Activated naive CD8-positive, alpha-beta T cell treated with anti-CD3 and anti-CD28 coated beads for 36 hours (primary cell): ENCODE measurements at places on chromosomes 7 and 10.

DNA sequence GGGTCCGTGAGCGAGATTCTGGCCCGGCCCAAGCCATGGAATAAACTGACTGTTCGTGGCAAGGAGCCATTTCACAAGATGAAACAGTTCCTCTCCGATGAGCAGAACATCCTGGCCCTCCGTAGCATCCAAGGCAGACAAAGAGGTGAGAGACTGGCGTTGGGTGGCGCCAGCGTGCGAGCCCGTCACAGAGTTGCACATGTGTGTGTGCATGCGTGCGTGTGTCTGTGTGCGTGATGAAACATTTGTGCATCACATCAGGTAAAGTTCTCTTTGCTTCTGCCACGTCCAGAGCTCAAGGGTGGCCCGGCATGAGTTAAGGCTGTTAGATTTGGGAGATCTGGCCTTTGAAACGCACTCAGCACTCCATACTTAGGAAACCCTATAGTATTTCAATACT lies 89.5 kb upstream of the SH2B2 start:
- no peak for DNase-seq

DNA sequence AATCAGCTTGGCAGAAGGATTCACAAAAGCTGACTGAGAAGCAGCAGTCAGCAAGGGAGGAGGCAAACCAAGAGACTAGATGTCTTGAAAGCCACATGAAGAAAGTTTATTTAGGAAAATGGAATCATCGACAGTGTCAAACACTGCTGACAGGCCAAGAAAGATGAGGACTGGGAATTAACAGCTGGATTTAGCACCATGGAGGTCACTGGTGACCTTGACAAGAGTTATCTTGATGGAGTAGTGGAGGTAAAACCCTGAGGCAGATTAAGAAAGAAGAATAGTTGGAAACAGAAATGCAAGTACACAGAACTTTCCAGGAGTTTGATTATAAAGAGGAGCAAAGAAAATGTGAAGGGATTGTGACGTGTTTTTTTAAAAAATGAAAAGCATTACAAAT lies 51.5 kb downstream of the LMBR1 start:
- DNase-seq, result no peak

DNA sequence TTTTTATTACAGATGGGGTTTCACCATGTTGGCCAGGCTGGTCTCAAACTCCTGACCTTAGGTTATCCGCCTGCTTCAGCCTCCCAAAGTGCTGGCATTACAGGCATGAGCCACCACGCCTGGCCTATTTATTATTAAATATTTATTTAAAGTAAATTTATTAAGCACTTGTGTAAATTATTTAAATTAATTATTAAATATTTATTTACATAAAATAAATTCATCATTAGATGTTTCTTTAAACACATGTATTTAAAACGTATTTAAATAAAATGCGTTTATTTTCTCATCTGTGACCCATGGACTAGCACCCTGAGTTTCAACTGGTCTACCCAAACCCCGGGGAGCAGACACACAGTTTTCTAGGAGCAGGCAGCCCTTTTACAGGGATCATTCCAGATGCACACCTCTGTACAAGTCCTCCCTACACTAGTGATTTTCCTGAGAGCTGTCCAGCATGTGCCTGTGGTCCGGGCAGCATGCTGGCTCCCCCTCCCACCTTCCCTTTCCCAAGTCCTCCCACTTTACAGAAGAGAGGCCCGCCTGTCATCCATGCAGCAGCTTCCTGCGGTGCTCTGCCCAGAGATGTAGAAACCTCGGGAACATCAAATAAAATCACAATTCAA lies 89.2 kb upstream of the ATP6V0A4 start:
- no peak for DNase-seq

DNA sequence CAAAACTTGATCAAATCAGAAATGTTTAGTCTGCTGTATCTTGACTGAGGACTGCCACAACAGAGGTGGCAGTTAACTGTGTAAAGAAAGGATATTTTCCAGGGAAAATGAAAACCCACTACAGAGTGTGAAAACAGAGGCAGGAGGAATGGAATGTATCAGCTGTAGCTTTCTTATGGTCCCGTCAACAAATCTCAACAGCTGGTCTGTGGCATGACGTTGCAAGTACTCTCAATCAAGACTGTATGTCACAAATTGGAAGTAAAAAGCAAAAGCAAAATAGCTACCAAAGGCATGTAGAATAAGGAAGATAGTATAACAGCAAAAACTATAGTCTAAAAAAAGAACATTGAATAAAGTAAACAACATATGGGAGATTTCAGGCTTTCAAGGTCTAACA lies 123.5 kb downstream of the KMT2C start:
- DNase-seq, result no peak

DNA sequence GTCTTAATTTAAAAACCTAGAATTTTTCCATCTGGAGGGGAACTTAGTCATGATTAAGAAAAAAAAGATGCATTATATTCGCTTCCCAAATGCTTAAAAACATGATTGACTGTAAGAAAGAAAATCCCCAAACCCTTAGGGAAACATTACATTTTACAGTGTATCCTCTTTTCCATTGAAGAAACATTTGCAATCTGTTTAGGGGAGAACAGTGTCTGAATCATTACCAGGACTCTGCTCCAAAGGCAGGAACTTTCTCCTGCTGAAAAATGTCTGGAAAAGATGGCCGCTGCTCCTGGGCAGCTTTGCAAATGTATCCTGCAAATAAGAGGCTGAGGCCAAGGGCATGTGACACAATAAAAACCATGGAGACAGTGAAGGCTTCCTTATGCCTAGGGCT lies 173.7 kb downstream of the BUB3 start:
- no peak for DNase-seq

- no peak for DNase-seq
These were observed 248.0 kb downstream of the PRPF18 start for GRCh38 chr10:13834581-13835286.

DNA sequence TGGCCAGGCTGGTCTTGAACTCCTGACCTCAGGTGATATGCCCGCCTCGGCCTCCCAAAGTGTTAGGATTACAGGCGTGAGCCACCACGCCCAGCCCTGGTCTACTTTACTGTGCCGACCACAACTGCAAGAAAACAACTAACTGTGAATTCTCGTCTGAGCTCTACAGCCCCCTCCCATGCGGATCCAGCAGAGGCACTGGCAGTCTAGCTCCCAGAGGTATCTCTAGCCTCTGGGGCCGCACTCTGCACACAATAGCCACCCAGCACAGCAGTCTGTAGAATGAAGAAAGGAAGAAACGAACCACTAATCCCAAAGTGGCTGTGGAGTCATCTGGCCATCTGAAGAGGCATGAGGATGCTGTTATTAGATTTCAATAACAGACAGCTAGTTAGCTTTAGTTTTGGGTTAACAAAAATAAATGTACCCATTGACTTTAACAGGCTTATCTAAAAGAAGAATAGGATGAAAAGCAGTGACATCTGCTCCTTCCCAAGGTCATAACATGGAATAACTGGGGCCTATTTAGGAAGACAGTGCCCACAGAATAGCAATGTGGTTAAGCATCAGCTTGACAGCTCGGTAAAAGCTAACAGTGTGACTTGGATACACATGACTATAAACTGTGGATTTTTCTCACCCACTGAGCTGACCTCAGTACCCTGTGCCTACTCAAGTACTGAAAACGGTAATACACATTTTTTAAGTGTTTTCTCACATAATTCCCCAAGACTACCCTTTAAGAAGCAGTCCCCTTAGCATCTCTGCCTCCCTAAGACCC lies 131.9 kb downstream of the TNS3 start:
- DNase-seq, result no peak

DNA sequence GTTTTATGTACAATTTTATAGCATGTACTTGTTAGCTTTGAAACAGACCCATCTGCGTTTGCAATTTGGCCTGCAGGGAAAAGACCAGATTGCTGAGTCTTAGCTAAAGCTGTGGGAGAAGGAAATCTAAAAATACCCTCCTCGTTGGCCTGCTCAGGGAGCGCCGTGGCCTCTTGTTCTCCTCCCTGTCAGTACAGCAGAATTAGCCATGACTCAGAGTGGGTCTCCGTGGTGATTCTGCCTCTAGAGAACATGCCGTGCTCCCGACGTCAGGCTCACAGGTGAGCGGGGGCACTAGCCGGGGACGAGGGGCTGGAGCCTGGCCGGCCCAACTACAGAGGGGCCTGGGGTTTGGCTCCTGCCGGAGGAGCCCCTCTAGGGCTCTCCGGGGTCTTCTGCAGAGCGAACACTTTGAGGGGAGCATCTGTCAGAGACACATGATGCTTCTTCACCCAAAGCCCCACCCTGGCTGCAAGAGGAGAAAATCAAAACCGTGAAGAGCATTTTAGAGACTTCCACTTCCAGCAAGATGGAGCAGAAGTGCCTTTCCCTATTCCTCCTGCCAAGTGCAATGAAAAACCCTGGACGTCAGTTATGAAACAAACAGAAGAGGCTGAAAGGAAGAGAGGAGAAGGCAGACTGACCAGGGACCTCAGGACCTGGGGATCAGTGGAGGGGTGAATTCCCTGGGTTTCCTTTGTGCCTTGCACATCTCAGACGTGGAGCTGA lies 98.9 kb downstream of the LHPP start:
- no peak for DNase-seq

DNA sequence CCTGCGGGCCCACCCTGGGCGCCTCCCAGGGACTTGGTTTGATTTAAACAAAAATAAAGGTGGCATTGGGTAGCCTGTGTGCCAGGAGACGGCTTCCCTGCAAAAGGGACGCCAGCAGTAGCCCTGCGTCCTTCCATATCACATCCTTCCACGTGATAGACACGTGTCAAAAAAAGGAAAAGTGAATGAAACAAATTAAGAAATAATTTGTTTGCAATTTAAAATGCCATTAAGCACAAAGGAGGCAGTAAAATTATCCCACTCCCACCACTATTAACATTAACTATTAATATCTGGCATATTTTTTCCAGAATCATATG lies 7.6 kb downstream of the TACR2 start:
- DNase-seq, result no peak

DNA sequence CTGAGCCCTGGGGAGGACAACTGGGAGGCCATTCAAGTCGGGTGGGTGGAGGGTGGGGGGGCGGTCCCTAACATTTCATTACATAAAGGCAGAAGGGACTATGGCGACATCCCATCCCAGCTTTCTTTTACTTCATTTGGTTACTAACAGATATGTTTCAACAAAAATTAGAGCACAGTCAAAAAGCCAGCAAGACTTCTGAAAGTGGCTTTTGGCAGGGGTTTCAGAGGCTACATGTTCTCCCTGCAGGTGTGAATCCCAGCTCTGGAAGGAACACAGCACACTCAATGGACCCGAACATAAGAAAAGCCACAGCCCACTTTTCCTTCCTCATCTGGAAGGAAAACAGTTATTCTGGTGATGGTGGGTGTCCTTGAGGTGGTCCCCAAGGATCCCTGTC lies 7.1 kb downstream of the FAM171A1 start:
- DNase-seq, result no peak

DNA sequence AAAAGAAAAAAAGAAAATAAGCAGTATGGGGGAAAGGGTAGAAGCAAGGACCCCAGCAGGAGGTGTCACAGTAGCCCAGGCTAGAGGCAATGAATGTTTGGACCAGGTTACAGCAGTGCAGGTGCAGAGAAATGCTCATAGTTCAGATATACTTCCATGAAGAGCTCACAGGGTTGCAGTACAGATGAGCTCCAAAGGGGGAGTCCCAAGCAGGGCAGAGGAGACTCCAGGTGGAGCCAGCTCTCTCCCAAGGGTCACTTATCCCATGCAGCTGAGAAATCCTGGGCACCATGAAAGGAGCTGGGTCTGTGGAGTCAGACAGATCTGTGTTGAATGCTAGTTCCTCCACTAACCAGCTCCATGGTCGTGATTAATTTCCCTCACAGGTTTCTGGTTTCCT lies 174.9 kb downstream of the C7orf25 start:
- DNase-seq, result no peak

DNA sequence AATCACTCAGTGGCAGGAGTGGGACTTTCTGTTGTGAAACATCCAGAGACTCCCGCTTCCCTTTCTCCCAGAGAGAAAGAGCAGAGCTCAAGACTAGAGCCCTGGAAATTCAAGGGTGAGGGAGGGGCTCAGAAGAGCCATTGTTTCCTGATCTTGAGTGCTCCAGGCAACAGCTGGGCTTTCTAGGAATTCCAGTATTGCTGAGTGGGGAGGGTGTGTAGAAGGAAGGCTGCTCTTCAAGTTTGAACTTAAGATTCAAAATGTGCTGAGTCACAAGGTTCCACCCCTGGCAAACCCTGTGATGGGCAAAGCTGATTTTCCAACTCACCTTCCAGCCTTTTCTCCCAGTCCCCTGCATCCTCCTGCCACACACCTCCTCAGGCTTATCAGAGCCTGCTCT lies 42.3 kb upstream of the MSRB2 start:
- no peak for DNase-seq

GRCh38 chr10:52108236-52108635 lies 205.8 kb upstream of the DKK1 start:
- no peak for DNase-seq

DNA sequence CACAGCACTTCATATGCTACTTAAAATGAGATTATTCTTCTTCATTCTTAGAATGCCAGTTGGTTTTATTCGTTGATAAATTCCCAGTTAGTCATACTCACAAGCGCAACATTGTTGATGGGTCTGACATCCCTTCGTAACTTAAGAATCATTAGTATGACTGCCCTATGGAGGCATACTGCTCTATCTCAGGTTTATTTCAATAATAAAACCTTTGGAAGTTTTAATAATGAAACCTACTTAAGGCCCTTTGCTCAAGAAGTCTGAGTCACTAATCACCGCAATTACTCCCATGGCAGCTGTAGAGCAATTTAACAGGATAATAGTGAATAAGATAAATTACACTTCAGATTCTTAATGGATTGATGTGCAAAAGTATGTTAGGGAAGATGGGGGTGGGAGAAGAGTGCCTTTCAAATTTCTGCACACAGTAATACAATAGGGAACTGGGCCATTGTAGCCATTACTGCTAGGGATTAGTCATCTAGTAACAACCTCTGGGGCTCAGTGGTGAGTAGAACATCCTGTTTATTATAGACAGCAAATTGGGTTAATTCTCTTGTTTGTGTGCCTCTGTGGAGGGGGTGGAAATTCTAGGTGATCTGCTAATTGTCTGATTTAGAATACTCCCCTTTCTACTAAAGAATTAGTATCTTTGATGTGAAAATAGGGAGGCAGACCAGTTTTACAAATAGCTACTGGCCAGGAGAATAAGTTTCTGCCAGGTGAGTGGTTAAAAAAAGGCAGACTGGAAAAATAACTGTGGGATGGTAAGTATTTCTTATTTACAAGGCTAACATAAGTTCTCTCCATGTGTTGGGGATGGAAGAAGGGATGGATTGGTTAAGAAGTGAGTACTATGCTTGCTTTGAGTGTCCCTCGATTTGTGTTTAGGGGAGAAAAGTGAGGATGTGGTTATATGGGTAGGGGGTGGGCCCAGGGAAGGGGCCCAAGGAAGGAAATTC lies 74.5 kb upstream of the VKORC1L1 start:
- DNase-seq, result no peak

- DNase-seq, result peak; percentile 64
These were observed 6.2 kb upstream of the RRP12 start for GRCh38 chr10:97407211-97407951.

DNA sequence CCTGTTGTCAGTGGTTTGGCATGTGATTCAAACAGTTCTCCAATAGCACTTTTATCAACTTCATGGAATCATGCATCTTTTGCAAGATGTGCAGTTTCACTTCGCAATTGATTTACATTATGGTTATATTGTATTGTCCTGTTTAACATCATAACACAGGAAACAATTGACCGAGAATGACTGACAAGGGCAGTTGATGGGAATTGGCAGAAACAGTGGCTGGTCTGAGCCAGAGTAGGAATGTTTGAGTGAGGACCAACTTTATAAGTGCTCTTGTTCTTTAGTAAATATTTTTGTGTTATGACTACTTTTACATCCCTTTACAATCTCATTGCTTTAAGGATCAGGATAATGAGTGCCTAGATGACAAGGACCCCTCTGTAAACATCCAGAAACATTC lies 2.2 kb downstream of the KLHL7 start:
- DNase-seq, result no peak
